Pons (tissue), 1 donor: ENCODE measurements at places on chromosomes 4 and X.

DNA sequence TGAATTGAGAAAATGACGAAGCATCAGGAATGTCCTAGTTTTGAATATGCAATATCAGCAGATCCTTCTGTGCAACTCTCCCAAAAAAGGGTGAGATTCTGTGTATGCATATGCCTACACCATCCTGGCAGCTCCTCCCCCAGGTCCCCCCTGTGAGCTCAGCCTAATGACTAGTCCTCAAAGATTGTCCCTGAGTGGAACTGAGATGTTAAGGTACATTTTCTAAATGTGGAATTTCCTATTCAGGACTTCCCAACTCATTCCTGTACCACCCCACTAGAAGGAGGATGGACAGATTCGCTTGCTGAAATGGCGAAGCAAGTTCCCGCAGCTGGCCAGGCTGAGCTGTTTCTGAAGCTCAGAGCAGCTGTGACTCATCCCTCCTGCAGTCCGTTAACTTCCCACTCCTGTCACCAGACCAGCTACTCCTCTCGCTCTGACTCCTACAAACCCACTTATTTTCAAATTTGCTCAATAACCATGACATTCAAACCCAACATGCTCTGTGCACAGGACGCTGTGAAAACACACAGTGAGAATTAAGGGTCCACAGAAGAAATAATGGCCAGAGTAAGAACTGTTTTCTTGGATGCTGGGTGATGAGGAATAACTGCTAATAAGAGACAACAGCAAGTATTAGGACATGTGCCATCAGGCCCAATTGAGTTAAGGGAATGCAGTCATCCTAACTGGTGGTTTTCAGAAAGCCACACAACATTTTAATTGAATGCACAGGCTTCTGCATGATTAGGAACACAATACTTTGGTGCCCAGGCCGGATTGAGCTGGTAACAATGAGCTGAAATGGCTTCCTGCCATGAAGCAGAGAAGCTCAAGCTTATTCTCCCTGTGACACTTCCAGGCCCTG is 40.0 kb upstream of the IRF2 start:
- DNase-seq: peak; percentile 92

- no peak for DNase-seq
These were observed 20.4 kb upstream of the PI4K2B start for GRCh38 chr4:25213347-25213979.

- no peak for DNase-seq
These were observed 18.9 kb upstream of the SMIM10 start for GRCh38 chrX:134971926-134972325.

- no peak for DNase-seq
These were observed 8.5 kb downstream of the FRMD7 start for GRCh38 chrX:132119283-132119682.

DNA sequence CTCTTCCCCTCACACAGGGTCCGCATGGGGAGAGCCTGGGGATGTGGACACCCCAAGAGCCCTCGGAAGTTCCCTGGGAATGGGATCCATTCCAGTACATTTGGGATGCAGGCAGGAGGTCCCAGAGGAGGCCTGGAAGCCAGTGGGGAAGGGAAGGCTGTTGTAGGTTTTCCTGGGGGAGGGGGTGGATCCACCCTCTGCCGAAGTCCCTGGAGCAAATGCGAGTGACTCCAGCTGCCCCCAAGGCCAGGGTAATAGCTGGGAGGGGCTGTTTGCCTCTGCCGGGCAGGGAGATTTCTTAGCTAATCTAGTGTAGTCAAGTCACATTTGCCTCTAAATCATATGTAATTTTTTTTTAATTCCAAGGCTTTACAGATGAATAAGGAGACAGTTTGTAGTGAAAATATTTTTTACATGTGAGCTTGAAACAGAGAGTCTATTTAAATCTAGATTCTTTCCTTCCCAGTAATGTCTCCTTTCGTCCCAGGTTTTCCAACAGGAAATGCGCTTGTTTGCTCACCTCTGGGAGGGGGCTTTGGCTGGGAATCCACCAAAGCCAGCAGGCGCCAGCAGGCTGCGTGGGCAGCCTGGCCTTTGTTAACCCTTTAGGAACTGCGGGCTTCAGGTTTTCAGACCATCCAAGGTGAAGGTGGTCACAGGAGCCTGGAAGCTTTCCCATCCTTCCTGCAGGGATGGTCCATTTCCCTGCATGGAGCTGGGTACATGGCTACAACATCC is 26.8 kb downstream of the SH3TC1 start:
- DNase-seq: no peak

DNA sequence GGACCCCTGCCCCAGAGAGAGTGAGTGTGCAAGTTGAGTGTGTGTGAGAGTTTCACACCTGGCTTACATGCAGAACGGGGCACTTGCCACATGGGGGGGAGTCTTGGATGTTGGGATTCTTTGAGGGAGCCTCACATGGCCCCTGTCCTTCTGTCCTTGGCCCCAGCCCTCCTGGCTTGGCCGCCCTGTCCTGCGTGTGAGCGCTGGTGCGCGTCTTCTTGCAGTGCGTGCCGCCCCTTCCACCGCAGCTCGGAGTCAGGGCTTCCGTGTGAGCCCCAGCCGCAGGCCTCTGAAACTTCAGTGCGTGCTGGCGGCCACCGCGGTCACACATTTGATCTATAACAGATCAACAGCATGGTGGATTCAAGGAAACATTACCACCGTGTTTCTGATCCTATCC is 30.1 kb upstream of the HGFAC start:
- DNase-seq: no peak

DNA sequence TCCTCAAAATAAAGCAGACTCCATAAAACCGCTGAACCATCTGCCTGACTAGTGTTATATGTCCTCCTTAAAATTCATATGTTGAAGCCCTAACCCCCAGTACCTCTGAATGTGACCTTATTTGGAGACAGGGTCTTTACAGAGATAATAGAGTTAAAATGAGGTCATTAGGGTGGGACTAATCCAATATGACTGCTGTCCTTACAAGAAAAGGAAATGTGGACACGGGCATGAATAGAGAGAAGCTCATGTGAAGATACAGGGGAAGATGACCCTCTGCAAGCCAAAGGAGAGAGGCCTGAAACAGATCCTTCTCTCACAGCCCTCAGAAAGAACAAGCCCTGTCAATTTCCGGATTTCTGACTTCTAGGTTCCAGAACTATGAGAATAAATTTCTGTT is 82.0 kb upstream of the KLHL13 start:
- no peak for DNase-seq

- no peak for DNase-seq
These were observed 66.9 kb upstream of the INPP4B start for GRCh38 chr4:142913034-142913433.

- DNase-seq: no peak
These were observed 79.9 kb downstream of the SLC9A6 start for GRCh38 chrX:136065044-136065671.

DNA sequence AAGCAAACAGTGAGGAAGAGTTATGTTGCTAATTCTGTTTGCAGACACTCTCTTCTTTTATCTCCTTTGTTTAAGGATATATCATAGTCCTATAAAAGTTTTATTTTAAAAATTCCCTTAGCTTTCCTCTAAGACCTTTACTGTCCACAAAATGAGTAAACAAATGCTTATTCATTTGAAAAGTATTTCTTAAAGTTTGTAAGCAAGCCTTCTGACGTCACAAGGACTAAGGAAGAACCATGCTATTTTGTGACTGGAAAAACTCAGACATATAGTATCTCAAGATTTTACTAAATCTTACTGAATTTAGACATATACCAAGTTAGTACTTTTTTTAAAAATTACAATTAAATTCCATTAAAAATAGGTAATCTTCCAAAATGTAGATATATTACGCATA is 5.2 kb upstream of the RBMXL3 start:
- DNase-seq: no peak

DNA sequence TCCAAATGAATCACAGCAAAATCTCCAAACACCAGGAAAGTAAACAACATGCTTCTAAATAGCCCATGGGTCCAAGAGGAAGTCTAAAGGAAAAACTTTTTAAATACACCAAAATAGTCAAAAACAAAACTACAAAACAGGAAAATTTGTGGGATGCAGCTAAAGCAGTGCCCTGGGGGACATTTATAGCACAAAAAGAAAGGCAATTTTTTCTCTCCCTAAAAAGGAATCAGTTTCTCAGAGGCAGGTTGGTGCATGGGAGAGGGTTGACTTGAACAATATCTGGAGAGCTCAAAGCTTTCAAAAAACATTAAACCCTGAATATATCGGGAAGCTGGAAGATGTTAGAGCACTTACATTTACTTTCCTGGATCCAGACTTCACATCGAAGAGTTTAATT is 15.7 kb upstream of the DUSP9 start:
- no peak for DNase-seq

- no peak for DNase-seq
These were observed 22.0 kb upstream of the ZCCHC4 start for GRCh38 chr4:25290490-25291067.

DNA sequence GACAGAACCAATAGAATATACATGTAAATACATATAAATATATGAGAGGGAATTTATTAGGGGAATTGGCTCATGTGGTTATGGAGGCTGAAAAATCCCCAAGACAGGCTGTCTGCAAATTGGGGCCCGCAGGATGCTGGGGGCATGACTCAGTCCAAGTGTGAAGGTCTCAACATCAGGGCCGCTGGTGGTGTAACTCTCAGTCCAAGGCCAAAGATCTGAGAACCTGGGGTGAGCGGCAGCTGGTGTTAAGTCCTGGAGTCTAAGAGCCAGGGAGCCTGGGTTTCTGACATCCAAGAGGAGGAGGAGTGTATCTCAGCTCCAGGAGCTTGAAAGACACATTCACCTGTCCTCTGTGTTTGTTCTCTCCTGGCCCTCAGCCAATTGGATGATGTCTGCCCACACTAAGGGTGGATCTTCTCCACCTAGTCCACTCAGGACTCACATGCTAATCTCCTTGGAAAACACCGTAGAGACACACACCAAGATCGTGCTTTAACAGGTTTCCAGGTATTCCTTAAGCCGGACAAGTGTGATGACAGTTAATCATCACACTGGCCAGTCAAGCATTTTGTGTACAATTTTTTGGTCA is 28.9 kb downstream of the TIGD2 start:
- DNase-seq: no peak

- DNase-seq: no peak
These were observed 38.6 kb upstream of the EDA2R start for GRCh38 chrX:66677430-66677829.

DNA sequence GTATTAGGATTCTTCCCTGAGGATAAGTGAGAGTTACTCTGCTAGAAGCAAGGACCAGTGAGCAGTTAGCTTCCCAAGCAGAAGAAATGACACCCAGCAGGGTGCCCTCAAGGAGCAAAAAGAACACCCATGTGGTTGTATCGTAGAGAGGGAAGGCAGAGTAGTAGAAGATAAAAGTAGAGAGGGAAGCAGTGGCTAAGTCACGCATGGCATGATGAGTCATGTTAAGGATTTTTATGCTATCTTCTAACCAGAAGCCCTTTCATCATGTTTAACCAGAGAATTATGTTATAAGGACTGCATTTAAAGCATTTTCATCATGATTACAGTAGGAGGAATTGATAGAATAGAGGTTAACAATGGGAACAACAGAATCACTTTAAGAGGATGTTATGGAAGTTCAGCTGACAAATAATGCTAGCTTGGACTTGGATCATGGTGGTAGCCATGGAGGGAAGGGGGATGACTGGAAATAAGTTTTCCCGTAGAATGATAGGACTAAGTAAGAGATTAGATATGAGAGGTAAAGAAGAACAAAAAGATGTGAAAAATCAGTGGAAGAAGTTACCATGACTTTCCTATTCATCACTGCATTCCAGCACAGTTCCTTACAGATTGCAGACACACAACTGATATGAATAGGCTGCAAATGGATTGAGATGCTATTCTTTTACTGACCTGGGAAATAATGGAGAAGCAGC is 383.5 kb upstream of the INTU start:
- no peak for DNase-seq

DNA sequence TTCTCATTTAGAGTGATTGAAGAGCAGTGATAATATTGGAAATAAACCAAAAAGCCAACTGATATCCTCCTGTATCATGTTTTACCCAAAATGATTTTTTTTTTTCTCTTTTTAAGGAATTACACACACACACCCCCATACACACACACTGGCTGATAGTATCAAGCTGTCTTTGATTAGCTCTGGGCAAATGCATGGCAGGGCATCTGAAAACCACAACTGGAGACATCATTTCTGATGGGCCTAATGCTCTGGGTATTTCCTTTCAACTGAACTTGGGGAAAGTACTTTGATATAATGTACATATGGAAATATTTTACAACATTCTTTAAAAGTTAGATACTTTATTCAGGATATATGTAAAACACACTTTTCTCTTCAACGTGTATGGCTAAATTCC is 14.2 kb upstream of the OSTC start:
- no peak for DNase-seq

GRCh38 chr4:10017037-10017893 is 4.0 kb downstream of the SLC2A9 start:
- no peak for DNase-seq

GRCh38 chrX:103805860-103806259 is 26.2 kb downstream of the RAB9B start:
- DNase-seq: no peak

GRCh38 chr4:100742045-100742444 is 224.2 kb upstream of the EMCN start:
- peak; percentile 9 for DNase-seq
